ENCODE measurements at places on chromosomes 1 and 21.

GRCh38 chr21:39161064-39161463, 22.2 kb downstream of the PSMG1 start:
- no peak for DNase-seq

DNA sequence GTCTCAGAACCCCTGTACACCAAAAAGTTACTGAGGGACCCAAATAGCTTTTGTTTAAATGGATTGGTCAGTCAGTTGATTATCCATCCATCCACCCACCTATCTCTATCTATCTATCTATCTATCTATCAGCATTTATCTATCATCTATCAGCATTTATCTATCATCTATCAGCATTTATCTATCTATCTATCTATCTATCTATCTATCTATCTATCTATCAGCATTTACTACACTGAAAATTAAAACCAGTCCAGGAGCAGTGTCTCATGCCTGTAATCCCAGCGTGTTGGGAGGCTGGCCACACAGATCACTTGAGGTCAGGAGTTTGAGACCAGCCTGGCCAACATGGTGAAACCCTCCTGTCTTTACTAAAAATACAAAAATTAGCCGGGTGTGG, 47.1 kb downstream of the CLSTN1 start:
- no peak for DNase-seq

- no peak for DNase-seq
These were observed 401.5 kb downstream of the NPHP4 start for GRCh38 chr1:5590717-5591116.

DNA sequence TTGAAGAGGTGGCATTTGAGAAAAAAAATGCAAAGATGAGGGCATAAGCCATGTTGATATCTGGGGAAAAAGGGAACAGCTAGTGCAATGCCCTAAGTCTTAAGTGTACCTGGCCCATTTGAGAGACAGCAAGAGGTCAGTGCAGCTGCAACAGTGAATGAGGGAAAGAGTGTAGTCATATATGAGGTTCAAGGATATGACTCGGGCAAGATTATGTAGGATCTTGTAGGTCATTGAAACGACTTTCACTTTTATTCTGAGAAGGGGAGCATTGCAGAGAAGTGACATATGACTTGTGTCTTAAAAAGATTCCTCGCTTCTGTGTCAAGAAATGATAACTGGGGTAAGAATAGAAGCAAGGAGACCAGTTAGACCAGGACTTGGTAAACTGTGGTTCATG, 31.0 kb downstream of the NTMT2 start:
- no peak for DNase-seq

- no peak for DNase-seq
These were observed 221.3 kb upstream of the KCTD3 start for GRCh38 chr1:215345766-215346165.

DNA sequence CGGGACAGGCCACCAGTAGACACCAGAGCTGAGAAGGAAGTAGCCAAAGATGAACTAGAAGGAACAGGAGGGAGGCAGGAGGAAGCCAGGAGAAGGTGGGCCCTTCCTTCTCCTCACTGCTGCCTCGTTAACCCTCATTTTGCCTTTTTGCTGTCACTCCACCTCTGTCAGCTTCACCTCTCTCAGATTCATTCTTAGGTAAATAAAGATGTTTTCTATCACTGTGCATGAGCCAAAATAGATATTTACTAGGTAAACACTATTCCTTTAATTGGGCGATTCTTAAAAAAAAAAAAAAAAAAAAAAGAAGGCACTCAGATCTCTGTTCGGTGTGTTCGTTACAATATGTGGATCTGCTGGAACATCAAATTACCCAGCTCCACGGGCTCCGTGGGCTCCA, 112.3 kb downstream of the GLUL start:
- no peak for DNase-seq

DNA sequence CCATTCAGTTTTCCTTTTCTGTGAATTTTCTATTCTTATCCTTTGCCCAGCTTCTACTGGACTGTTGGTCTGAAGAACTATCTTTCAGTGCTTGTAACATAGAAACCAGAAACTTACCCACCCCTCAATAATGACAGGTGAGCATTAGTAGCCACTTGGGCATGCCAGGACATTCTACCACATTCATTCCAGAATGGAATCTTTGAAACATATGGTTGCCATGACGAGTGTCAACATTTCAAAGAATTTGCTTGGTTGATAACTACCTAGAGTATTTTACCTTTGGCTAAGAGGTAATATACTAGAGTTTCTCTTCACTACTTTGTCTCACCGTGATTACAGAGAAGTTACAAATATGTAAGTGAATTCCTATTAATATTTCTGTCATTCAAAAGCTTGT, at the start of gene MROH9:
Gene MROH9, plus strand, starts transcription at position 304 of the 400 bp plus-strand sequence. CDS start 10,023 bp downstream, outside the sequence.
- DNase-seq: no peak

- no peak for DNase-seq
These were observed 5.2 kb downstream of the SLC9A1 start for GRCh38 chr1:27149762-27150113.

DNA sequence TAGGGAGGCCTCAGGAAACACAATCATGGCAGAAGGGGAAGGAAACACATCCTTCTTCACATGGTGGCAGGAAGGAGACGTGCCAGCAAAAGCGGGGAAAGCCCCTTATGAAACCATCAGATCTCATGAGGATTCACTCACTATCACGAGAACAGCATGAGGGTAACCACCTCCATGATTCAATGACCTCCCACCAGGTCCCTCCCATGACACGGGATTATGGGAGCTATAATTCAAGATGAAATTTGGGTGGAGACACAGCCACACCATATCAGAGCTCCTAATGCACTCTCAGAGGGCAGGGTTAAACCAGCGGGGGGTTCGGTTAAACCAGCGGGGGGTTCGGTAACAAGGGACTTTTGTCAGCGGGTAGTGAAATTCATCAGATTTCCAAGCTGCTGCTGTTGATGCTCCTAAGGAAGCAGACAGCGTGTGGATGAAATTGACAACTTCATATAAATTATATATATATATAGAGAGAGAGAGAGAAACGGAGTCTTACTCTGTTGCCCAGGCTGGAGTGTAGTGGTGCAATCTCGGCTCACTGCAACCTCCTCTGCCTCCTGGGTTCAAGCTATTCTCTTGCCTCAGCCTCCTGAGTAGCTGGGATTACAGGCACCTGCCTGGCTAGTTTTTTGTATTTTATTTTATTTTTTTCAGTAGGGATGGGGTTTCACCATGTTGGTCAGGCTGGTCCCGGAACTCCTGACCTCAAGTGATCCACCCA, 4.2 kb downstream of the CSTB start:
- DNase-seq: no peak

All from GM13976 (cell line).